Activated CD4-positive, CD25-positive, alpha-beta regulatory T cell treated with anti-CD3 and anti-CD28 coated beads, Interleukin-2, amount 50 U/mL, for 72 hours (primary cell): ENCODE measurements at places on chromosomes 5 and 9.

DNA sequence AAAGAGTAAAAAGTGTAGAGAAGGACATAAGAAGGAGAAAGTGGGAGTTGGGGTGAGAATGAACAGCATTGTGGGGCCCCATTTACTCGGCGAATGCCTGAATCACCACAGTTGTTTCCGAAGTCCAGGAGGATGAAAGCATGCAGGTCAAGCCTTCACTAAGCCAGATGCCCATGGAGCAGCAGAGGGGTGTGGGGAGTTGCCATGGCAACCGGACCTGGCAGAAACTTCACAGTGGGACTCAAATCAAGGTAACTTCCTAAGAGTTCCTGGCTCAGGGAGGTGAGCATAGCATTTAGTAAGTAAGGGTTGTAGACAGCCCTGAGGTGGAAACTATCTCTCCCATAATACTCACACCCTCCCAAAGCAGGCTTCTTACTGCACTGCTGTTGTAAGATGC is 357.1 kb downstream of the TRIM32 start:
- DNase-seq = no peak

- DNase-seq = no peak
Measured at GRCh38 chr9:137722481-137722880, 103.7 kb downstream of the EHMT1 start.

DNA sequence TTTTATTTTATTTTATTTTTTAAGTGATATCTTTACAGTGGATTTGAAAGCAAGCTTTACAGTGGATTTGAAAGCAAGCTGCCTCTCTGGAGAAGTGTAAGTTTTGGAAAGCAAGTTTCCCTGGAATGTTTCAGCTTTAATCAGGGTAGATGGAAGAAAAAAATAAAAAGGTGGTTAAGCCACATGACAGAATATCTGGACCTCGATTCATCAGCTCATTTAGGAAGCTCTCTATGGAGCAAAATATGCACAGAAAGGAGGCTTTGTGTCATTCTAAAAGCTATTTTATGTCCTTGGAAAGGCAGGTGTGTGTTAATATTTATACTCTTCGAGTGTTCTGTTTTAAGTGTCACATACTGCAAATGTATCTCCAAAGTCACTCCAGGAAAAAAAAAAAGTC is 409.2 kb upstream of the KLF4 start:
- no peak for DNase-seq

- no peak for DNase-seq
Measured at GRCh38 chr5:95901676-95902627, 59.7 kb downstream of the ELL2 start.

DNA sequence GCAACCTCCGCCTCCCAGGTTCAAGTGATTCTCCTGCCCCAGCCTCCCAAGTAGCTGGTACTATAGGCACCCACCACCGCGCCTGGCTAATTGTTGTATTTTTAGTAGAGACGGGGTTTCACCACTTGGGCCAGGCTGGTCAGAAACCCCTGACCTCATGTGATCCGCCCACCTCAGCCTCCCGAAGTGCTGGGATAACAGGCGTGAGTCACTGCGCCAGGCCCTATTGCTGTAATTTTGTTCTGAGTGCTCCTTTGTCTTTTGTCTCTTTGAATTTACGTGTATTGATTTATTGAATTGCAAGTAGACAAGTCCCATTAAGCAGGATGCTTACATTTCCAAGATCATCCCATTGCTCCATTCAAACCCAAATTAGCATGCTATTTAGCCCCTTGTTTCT is 186.7 kb downstream of the MSX2 start:
- no peak for DNase-seq

DNA sequence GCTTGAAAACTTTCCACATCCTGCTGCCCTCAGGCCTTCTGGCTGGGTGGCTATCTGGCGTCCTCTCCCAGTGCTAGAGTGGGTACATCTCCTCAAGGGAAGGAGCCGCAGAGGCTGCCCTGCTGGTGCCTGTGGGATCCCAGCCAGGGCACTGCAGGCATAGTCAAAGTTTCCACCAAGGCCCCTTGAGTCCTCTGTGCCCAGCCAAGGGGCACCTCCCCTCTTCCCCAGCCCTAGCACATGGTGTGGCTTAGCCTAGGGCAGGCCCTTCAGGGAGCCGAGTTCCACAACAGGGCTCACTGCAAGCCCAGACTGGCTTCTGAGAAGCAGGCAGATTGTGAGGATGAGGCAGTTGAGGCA is 103.2 kb downstream of the RGS3 start:
- no peak for DNase-seq

GRCh38 chr5:181053488-181054121 is 13.5 kb downstream of the BTNL9 start:
- DNase-seq = no peak

GRCh38 chr5:12691330-12691729 is 787.1 kb upstream of the CTNND2 start:
- DNase-seq = no peak

- DNase-seq = no peak
Measured at GRCh38 chr5:14386884-14387624, 194.5 kb upstream of the OTULINL start.

DNA sequence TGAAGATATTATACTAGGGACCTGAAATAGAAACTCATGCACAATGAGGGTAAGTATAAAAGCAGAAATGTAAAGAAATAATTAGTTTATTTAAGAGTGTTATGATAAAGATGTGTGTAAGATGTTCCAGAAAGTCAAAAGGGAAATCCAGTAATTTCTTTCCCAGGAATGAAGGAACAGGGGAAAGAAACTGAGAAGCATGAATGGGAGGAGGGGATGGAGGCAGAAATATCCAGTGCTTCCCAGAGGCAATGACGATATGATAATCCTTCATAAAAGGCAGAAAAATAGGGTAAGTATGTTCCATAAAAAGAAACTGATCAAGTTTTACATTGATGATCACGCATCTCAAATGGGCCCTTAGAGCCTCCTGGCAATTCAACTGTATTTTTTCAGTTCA is 120.7 kb upstream of the LPAR1 start:
- no peak for DNase-seq

DNA sequence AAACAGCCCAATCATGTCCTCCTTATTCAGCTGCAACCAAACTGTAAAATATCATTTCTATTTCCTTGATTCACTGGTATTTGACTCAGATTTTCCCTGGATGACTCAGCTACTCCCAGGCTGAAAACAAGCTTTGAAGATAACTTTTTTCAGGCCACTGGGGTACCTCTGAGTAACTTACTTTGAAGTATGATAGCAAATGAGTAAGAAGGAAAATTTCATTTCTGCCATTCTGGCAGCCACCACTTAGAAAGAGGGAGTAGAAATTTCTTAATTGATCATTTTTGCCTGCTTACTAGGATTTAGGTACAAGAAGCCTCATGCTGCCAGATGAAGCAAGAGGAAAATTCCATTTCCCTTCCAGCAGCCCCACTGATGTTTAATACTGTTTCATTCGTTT is 247.4 kb downstream of the PRELID2 start:
- no peak for DNase-seq

GRCh38 chr5:128815201-128815600 is 150.1 kb upstream of the SLC27A6 start:
- DNase-seq = no peak

DNA sequence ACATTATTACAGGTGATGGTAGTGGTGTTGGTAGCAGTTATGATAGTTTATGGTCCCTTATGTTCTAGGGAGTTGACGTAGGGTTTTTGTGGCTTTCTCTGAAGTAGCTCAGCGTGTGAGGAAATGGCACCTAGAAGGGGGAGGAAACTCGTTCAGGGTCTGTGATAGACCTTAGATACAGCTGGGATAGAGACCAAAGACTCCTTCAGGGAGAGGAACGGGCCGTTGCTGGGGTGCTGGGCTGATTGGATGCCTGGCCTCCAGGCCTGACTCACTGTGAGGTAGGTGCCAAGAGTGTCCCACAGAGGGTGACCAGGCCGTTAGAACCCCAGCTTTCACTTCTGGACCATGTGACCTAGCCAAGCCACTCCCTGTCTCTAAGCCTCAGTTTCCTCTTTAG is 96.6 kb downstream of the DAB2IP start:
- DNase-seq = no peak

DNA sequence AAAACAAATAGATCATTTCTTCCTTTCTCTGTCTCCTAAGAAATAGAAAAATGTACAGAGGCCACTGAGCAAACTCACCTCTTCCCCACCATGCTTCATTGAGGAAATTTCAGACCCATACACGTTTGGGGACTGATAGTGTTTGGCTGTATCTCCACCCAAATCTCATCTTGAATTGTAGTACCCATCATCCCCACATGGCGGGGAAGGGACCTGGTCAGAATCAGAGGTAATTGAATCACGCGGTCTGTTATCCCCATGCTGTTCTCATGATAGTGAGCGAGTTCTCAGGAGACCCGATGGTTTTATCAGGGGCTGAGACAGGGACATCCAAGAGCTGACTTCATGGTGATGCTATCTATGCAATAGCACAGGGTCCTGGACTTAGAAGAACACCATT is 1655.8 kb downstream of the MAT2B start:
- no peak for DNase-seq

GRCh38 chr5:126046318-126046717 is 376.9 kb upstream of the GRAMD2B start:
- DNase-seq = no peak

DNA sequence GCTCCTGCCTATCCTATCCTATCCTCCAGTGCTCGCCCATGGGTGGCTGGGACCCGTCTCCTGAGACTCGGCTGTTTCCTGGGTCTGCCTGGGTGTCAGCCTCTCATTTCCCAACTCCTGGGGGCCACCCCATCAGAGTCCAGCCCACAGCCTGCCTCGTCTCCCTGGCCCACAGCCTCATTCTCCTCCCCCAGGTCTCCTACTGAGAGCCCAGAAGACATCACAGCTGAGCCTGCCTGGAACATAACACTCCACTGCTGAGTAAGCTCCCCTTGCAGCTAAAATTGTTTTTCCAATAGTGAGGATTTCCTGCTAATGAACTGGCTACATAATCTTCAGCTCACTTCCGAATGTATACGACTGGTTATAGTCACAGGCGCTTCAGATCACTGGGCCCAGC is 95.3 kb downstream of the TTLL11 start:
- no peak for DNase-seq

DNA sequence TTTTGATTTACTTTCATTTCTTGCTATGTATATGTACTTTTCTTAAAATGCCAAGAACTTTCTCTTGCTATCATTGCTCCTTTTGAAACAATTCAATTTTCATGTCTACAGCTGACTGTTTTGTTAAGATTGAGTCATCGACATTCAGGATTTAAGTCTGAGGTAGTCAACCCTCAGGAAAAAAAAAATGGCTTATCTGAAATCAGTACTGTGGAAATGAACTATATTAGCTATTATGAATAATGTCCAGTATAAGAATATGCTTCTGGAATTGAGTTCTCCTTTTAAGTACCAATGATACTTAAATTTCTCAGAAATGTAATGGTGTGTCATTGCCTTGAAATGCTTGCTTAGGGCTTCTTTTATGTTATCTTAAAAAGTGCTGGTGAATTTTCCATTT is 37.9 kb downstream of the TNFAIP8 start:
- DNase-seq = no peak

DNA sequence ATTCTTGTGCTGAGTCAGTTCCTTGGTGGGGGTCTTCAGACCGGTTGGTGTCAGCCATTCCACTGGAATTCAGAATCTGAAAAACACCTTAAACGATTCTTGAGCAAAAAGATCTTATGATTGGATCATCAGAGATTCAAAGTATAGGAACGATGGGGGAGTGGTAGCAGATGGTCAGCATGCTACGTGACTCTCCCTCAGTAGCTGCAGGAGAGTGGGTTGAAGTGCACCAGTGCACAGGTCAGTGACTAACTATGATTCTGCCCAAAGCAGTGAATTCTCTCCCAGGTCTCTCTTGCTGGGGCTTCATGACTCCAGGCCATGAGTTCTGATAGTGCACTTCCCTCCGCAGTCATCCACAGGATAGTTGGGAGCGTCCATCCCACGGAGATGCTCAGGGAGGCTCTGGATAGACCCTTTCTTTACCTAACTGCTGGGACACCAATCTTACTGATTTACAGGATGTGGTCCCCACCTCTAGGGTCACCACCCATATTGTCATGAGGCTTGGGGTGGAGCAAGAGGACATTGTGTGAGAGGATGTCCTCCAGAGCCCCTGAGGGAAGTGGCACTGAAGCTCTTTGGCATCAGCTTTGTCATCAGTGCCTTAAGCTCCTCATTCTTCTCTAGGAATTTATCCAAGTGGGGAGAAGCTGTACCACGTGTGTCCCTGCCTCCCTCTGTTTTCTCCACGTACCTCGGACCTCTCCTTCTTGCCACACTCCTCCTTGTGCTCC is 62.0 kb downstream of the RASGRF2 start:
- DNase-seq = no peak

DNA sequence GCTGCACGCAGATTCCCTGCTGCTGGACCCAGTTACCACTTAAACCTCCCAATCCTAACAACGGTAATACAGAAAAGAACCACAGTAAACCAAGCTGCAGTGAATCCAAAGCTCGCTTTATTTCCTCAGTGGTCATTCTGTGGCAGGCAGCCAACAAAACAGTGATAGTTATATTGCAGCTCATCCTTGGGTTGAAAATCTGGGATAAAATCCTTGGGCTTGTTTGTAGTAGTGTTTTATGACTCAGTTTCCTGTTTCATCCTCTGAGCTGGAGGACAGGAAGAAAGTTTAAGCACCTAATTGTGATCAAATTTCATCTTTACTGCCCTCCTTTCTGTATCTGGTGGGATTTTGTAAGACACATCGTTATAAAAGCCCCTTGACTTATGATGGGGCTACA is 31.4 kb downstream of the HMGCR start:
- DNase-seq = no peak

- DNase-seq = no peak
Measured at GRCh38 chr5:155264809-155265208, 251.3 kb downstream of the KIF4B start.

DNA sequence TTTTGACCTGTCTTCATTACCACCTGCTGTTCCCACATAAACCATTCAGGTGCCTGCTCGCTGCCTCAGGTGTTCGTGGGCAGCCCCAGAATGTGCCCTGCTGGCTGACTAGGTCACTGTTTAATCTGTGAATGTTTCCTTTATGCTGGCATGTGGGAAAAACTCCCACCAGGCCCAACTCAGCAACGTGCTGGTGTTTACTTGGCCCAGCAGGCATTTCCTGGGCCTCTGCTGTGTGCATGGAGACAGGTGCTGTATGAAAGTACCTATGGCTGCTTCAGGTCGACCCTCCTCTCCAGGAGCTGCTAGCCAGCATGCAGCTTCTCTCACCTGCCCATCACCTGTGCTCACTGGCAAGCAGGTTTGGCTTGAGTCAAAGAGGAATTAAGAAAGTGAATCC is 65.8 kb downstream of the RAD23B start:
- no peak for DNase-seq

DNA sequence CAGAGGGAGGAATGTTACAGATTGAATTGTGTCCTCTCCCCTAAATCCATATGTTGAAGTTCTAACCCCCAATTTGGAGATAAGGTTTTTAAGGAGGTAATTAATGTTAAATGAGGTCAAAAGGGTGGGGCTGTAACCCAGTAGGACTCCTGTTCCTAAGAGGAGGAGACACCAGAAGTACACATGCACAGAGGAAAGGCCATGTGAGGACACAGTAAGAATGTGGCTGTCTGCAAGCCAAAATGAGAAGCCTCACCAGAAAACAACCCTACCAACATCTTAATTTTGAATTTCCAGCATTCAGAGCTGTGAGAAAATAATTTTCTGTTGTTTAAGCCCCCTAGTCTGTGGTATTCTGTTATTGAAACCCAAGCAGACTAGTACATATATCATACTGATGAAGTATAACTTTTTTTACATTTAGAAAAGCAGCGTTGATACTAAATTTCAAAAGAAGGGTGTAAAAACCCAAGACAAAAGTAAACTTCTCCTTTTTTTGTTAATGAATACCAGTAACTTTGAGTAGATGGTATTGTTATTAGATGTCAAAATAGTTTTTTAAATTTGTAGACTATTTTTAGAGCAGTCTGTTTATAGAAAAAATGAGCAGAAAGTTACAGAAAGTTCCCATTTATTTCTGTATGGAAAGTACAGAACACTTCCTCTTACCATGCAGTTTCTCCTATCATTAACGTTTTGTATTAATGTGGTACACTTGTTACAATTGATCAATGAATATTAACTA is 25.1 kb downstream of the RNF180 start:
- no peak for DNase-seq
